ENCODE measurements at places on chromosomes 7 and 10. TPM values are rescaled to one million over a fixed set of nuclear protein-coding genes. Genes with fewer than 3 reads are reported as not detected.

The SAMD9L gene
- total RNA-seq, result 18.0 TPM

The UCMA gene
- total RNA-seq, result not detected

The EMX2 gene
- not detected for total RNA-seq

The GALNT17 gene
- total RNA-seq, result 2.2 TPM

The AQP1 gene
- 291 TPM for total RNA-seq

The LIPM gene
- not detected for total RNA-seq

The GPR146 gene
- total RNA-seq, result 89.8 TPM

The CCDC136 gene
- 27.9 TPM for total RNA-seq

The SPDYE11 gene
- not detected for total RNA-seq

The KMT2C gene
- total RNA-seq, result 52.5 TPM

The ASB15 gene
- total RNA-seq, result not detected

The VPS37D gene
- total RNA-seq, result 1.1 TPM

The FAM3C gene
- 52.0 TPM for total RNA-seq

The HOXA9 gene
- not detected for total RNA-seq

The VWA2 gene
- 0.48 TPM for total RNA-seq

The IGF2BP3 gene
- total RNA-seq, result 2.3 TPM

The NPY gene
- total RNA-seq, result 1.3 TPM

The ANXA8 gene
- 173 TPM for total RNA-seq

The PLXDC2 gene
- 54.0 TPM for total RNA-seq

The ARMH3 gene
- 13.4 TPM for total RNA-seq

The CAV2 gene
- 204 TPM for total RNA-seq

The CYCS gene
- total RNA-seq, result 40.8 TPM

The STX1A gene
- total RNA-seq, result 5.5 TPM

The OR2F2 gene
- not detected for total RNA-seq

The C10orf105 gene
- total RNA-seq, result 0.24 TPM

The BAG3 gene
- total RNA-seq, result 74.1 TPM

The PARD3 gene
- total RNA-seq, result 54.6 TPM

The RNF32 gene
- total RNA-seq, result not detected

The PAPOLB gene
- 0.19 TPM for total RNA-seq

The A1CF gene
- total RNA-seq, result not detected

The PON1 gene
- not detected for total RNA-seq

The HOXA6 gene
- total RNA-seq, result 1.1 TPM

The ITIH2 gene
- total RNA-seq, result not detected

The NPFFR1 gene
- total RNA-seq, result not detected

The HELLS gene
- 1.2 TPM for total RNA-seq

The CXCL12 gene
- total RNA-seq, result 96.6 TPM

The MYOF gene
- 74.3 TPM for total RNA-seq

The MCM10 gene
- 3.3 TPM for total RNA-seq

The DOCK1 gene
- total RNA-seq, result 82.3 TPM

The UCN3 gene
- total RNA-seq, result not detected

The IDI1 gene
- total RNA-seq, result 29.8 TPM

The GNAT3 gene
- total RNA-seq, result not detected

The LRIT1 gene
- not detected for total RNA-seq

The FOXP2 gene
- 15.3 TPM for total RNA-seq

The DENND11 gene
- 12.4 TPM for total RNA-seq

The HSPA12A gene
- total RNA-seq, result 31.4 TPM

The MKI67 gene
- 9.6 TPM for total RNA-seq

The CCDC146 gene
- total RNA-seq, result 6.9 TPM

The TUBAL3 gene
- total RNA-seq, result not detected

The PILRA gene
- total RNA-seq, result 17.2 TPM

The IFIT1B gene
- total RNA-seq, result not detected

The RGR gene
- total RNA-seq, result 1.5 TPM

The PTPRN2 gene
- total RNA-seq, result 2.8 TPM

The SLK gene
- total RNA-seq, result 64.9 TPM

The LRRC17 gene
- total RNA-seq, result 2.6 TPM

The NRAP gene
- total RNA-seq, result not detected

The CYP2C18 gene
- total RNA-seq, result not detected
